ENCODE measurements at places on chromosomes 2 and 18.

GRCh38 chr18:39909706-39910105, 2045.3 kb upstream of the PIK3C3 start:
- no peak for DNase-seq

- no peak for DNase-seq
Observed at GRCh38 chr2:216690853-216691741, 4.3 kb downstream of the IGFBP5 start.

- DNase-seq, result no peak
Observed at GRCh38 chr2:169743549-169743948, 9.9 kb downstream of the KLHL23 start.

- no peak for DNase-seq
Observed at GRCh38 chr2:63051795-63052333, 1.2 kb downstream of the OTX1 start.

- DNase-seq, result no peak
Observed at GRCh38 chr18:76392349-76392748, 102.7 kb downstream of the ZNF516 start.

- no peak for DNase-seq
Observed at GRCh38 chr2:219783359-219783975, 156.0 kb downstream of the SLC4A3 start.

- DNase-seq, result no peak
Observed at GRCh38 chr2:30492619-30493018, 45.6 kb downstream of the LCLAT1 start.

DNA sequence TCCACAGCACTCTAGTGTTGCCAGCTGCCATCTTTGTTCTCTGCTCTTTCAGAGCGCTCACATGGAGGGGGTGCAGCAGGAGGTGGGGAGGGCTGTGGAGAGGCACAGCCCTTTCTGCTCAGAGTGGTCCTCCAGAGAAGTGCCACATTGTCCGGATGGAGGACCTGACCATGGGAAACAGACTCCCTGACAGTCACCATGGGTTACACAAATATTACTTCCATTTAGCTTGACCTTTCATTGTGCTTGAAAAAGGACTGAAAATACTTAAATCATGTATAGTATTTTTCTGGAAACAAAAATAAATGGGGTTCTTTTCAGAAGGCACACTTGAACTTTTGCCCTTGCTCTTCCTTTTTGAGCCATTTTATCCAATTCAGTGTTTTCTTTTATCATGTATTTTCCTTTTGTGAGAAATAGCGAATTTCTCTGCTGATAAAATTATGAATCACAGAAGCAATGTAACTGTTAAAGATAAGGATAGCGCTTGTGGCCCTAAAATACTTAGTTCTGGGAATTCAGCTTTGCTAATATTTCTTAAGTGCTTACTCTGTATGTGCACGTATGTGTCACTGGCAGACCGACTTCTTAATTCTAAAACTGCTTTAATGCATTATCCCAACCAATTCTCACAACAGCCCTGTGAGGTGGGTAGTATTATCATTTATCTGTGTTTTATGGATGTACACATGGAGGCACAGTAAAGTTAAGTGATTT, 34.2 kb downstream of the SPATS2L start:
- no peak for DNase-seq

- no peak for DNase-seq
Observed at GRCh38 chr2:120369250-120369649, 23.3 kb downstream of the INHBB start.

- DNase-seq, result no peak
Observed at GRCh38 chr18:46040747-46041104, 31.3 kb downstream of the PSTPIP2 start.

GRCh38 chr18:53795061-53795460, 429.4 kb downstream of the MBD2 start:
- no peak for DNase-seq

DNA sequence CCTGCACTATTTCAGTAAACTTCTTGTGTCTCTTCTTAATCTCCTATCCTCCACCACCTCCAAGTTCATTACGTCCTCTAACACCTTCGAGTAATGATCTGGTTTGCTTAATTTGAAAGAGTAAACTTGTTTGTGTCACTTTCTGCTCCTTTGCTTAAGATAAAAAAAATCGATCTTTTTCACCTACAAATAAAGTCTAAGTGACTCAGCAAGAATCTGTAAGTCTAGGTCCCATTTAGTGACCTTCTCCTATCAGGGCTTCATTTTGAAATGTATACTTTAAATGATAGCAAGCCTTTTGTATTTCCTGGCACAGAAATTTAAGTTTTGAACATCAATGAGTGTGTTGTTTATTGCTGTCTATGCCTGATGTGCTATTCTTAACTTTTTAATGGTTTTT, 260.9 kb upstream of the TFPI start:
- no peak for DNase-seq

GRCh38 chr2:168039881-168040280, 207.5 kb downstream of the STK39 start:
- DNase-seq, result no peak

DNA sequence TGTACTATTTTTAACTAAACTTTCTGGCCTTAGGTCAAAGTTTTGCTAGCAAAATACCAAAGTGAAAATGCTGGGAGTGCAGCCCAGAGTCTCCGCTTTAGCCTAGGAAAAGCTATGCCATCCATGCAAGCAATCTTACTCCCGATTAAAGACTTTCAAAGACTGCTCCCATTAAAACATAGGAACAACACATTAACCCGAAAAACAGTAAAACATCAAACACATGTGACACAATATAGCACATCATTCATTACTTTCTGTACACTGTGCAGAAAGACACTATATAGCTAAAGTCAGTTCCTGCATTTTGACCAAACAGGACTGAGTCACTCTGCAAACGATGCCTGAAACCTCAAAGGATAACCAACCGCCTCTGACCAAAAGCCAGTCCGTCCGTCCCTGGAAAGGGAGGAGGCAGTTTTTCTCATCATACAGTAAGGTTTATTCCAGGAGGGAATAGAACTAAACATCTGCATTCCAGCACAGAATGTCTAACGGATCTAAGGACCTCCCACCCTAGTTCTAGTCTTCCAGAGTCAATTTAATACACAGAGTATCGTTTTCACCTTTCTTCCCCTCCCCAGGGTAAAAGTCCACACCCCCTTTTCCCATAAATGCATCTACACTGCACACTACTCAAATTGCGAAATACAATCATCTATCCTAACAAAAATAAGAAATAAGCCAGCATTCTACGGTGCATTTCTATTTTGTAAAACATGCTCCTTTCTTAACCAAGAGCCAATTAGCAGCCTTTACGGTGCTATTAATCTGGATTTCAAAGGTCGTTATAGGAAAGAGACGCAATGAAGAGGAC, 1.7 kb downstream of the ROCK2 start:
- no peak for DNase-seq

DNA sequence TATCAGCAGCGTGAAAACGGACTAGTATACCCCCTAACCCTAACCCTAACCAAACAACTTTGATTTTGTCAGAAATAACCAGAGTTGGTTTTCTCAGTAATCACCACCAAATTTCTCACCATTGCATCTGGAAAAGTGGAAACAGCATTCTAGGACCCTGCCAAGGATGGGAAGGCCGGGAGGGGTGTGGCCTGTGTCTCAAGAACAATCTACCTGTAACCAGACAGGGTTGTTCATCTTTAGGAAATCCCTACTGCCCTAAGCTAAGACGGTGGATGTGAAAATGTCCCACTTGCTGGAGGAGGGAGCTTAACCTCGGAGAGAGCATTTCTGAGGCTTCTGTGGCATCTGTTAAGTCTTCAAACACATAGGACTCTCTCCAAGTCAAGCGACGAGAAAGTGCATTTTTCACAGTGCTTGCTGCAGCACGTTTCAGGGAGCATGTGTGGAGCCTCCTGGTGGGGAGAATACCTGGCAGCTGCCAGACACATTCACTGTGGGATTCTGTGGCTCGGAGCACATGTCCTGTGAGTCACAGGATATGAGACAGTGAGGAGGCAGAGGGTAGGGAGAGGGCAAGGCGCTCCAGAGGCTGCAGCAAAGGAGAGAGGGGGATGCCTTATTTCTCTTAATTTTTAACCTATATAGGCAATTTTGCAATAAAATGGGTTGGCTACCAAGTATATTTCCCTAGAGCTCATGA, 207.5 kb downstream of the SPP2 start:
- DNase-seq, result peak; percentile 42

- no peak for DNase-seq
Observed at GRCh38 chr2:122028371-122029100, 273.1 kb downstream of the TSN start.

DNA sequence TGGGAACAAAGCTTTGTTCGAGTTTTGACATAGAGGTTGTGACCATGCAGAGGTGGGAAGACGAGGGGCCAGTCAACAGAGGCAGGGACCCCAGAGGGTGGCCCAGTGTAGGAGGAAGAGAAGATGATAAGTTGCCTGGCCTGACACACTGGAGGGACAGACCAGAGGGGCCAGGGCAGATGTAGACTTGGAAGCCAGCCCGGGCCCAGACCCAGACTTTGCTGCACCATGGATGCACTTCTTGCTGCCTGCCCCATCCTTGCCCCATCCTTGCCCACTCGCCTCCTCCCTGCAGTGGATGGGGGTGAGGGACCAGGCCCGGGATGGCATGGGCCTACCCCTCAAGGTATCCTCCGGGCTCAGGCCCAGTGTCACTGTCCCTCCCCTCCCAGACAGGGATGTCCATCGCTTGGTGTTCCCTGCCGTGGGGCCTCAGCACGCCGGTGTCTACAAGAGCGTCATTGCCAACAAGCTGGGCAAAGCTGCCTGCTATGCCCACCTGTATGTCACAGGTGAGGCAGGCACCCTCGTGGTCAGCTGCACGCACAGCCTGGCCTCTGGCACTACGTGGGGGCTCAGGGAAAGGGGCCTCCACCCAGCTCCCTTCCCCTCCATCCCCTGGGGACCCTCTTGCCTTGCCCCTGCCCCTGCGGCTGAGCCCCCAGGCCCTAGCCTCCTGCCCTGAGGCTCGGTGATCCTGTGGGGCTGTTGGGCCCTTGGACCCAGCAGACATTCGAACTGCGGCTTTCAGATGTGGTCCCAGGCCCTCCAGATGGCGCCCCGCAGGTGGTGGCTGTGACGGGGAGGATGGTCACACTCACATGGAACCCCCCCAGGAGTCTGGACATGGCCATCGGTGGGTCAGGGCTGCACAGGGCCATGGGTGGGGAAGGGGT, 27.0 kb upstream of the GMPPA start:
- DNase-seq, result no peak

DNA sequence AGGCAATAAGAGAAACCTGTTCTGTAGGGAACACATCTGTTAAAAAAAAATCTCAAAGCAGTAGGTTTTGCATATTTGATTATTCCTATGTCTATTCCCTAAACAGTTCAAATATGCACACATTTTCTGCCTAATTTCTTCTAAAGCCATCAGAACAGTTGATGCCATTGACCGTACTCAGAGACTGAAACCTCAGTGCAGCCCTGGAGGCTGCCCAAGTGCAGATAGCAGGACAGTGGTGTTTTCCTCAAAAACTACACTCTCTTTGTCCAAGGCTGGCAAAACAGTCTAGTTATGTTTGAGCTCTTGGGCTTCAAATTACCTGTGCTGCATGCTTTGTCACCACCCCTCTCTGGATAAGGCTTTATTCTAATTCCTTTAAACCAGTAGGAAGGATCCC, 23.3 kb upstream of the NFE2L2 start:
- no peak for DNase-seq

- DNase-seq, result no peak
Observed at GRCh38 chr2:43052204-43052943, 174.0 kb downstream of the ZFP36L2 start.

DNA sequence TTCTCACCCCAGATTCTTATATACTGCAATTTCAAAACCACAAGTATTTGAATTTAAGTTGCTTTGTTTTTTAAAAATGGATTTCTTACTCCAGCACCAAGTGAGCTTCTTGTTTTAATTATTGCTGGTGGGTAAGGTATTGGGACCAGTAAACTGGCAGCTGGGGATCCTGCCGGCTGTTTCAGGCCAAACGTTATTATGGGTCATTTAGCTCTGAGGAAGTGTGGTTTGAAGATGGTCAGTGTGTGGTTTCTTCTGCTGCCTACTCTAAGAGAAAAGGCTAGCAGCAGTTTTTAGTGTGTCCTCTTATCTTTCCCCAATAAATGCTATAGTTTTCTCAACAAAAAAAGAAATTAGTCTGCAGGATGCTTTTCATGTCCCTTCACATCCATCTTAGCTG, 30.6 kb downstream of the CFAP221 start:
- no peak for DNase-seq

- DNase-seq, result peak; percentile 39
Observed at GRCh38 chr2:26942543-26943295, 27.7 kb upstream of the MAPRE3 start.

DNA sequence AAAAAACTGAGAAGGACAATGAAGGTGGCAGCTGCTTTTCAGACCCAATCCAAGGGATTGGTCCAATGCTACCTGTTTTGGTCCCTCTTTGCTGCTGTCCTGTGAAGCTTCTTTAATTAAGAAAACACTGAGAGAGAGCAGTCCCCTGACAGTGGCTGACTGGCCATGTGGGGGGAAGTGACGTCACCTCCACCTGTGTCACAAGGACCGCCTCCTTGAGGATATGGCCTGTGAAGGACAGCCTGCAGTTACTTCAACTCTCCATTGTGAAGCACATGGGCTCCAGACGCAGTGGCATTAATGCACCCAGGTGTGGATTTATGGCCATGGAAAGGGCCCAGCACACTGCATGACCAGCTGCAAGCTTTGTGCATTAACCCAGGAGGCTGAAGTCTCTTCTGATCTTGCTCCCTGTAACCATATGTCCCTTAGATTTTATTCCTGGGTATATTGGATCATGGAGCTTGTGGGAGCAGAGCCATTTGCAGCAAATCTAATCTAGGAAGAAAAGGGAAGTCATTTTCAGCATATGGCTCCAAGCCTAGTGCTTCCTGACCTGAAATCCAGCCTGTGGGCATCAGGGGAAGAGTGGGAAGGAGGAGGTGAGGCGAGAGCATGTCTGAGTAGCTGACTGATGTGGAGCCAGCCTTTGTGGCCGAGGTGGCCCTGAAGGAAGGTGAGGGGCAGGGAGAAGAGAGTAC, 32.2 kb downstream of the KIF5C start:
- no peak for DNase-seq

DNA sequence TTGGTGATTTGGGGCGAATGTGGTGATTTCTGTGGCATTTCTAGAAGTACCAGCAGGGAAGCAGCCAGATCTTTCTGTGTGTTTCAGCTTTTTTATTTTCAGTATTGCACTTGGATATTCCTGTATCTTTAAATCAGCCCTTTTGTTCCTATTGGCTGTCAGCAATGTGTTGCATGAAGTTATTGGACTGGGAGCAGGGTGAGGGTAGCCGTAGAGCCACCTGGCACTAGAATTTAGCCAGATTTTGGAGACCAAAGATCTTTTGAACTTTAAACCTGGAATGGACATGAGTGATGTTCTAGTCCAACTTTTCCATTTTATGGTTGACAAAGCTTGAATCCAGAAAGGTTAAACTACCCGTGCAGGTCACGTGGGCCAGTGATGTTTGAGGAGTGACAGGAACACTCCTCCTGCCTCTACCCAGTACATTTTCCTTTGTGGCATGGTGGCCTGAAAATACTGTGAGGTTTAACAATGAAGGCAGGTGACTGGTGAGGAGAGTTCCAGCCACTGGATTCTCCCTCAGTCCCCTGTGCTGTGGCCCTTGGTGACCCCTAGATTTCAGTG, 122.3 kb downstream of the NEDD4L start:
- no peak for DNase-seq

DNA sequence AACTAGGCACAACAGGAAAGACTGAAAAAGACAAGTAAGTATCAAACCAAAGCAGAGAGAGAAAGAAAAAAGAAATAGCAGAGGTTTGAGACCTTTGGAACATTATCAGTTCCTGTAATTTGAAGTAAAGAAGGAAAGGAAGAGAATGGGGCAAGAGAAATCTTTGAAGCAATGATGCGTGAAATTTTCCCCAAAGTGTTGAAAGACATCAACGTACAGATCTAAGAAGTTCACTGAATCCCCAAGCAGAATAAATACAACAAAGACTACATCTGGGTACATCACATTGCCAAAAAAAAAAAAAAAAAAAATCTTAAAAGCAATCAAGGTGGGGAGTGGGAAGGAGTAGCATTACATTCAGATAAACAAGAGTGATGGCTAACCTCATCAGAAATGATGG, 6.0 kb upstream of the SLC30A6 start:
- no peak for DNase-seq
